T-helper 1 cell (primary cell): ENCODE measurements at places on chromosomes 1 and 21.

GRCh38 chr1:156578055-156578454 lies 1.5 kb upstream of the TTC24 start:
- DNase-seq, result no peak

GRCh38 chr1:34162852-34163766 lies 1.9 kb downstream of the CSMD2 start:
- DNase-seq, result no peak

- DNase-seq, result no peak
Observed at GRCh38 chr1:32138965-32139364, 31.1 kb downstream of the KPNA6 start.

- DNase-seq, result no peak
Observed at GRCh38 chr21:36545776-36546511, 66.0 kb upstream of the CLDN14 start.

- DNase-seq, result no peak
Observed at GRCh38 chr1:217018648-217019047, 295.4 kb upstream of the ESRRG start.

DNA sequence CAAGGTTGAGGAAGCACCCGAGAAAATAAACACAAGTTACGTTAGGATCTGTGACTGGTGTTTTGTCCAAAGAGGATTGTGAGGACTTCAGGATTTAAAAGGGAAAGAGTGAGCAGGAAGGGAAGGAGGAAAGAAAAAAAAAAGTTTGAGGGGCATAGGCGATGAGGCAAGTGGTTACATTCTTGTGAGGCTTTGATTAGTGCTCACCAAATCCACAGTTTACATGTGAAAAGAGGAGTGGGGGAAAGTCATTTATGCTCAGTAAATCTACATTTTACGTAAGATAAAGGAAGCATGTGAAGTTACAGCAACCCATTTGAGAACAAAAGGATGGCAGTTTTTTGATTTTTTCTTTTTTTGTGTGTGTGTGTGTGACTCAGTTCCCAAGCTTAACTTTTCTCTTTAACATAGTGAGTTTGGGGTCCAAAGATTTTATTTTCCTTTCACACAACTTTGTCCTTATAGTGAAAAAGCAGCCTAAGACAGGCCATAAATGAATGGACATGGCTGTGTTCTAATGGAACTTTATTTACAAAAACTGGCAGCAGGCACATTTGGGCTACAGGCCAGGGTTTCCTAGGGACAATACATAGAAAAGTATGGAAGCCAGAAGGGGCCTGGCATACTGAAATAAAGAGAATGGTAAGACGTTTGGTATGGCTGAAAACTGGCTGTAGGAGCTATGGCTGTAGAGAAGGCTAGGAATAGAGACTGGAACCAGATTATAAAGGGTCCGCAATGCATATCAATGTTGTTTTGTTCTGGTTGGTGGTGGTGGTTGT lies 121.7 kb downstream of the FGGY start:
- DNase-seq, result no peak

GRCh38 chr1:149917571-149918144 lies at the start of gene SV2A:
Gene SV2A, minus strand, starts transcription at chr1:149917844. Its CDS starts 4,004 bp downstream, at chr1:149913840.
- DNase-seq, result peak; percentile 32
